Stimulated activated CD8-positive, alpha-beta memory T cell treated with anti-CD3 and anti-CD28 coated beads, Interleukin-7, amount 100 ng/mL, for 1 hour (primary cell): ENCODE measurements at places on chromosomes 16 and 17.
A peak's percentile ranks its signal among the peaks of the same experiment; 100 is the strongest.

DNA sequence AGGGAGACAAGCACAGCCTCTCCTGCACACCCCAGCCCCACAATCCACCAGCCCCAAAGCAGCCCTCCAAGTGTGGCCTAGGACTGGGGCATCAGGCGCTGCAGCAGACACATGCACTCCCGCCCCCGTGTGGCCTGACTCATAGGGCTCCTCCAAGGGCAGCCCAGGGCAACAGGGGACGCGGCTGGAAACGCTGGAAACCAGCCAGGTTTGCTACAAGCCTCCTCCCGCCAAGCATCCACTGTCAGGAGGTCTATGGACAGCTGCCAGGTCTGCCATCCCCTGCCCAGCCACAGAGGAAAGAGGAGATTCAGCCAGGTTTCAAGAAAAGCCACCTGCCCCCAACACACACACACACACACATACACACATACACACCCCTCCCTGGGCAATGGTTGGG lies 25.8 kb downstream of the SRCIN1 start:
- DNase-seq: no peak

DNA sequence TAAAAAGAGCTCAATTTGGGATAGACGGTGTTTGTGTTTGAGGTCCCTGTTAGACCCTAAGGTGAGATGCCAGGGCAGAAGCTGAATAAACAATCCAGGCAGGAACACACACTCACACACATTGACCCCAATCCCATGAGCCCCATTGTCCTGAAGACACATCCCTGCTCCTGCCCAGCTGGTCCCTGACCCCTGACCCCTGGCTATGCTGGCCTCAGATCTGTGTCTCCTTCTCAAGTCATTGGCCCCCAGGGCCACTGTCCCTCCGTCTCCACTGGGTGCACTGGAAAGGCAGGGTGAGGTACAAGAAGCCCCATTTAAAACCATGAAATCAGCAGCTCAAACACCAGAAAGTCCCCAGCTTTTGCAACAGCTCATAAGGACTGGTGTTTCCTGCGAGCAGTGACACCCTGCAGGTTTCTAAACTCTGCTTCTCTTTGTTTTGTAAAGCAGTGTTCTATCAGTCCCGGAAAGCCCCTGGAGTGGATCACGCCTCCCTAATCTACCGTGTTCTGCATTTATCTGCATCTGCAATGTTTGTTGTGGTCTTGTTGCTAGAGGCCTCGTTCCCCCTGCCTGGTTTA lies 18.0 kb upstream of the ASGR2 start:
- DNase-seq: no peak

DNA sequence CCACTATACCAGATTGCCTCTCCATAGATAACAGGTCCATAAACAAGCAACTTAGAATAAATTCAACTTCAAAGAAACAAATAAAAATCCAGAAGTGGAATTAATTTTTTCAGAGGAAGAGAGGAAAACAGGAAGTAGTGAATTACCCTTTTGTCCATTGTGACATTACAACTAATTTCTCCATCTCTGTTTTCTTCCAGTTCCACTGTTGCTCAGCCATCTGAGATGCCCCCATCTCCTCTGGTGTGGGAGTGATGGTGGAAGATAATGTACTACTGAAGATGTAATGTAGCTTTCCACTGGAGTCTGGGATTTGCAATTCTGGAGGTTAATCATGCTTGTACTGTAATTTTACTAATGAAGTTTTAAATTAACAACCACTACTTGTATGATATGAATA lies 124.6 kb upstream of the TMEM97 start:
- DNase-seq: no peak

GRCh38 chr16:81676883-81677737 lies 102.0 kb upstream of the PLCG2 start:
- DNase-seq: no peak

DNA sequence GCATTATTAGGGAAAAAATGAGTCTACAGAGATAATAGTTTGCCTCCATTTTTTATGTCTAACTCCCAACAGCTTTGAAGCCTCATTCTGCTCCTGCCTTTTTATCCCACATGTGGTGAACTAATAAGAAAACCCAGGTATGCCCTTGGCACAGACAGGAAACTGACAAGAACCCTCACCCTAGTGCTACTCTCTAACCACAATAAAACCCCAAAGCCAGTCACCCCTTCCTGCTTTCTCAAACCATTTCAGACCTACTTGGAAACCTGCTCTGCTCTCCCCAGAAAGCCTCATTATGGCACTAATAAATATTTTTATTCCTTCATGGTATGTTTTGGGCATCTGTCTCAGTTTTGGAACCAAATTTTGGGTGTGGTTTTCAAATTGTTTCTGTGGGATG lies 3.9 kb upstream of the MARVELD3 start:
- no peak for DNase-seq

GRCh38 chr16:57736419-57737351 lies 1.1 kb downstream of the KATNB1 start:
- DNase-seq: peak; percentile 10

- DNase-seq: no peak
Measured at GRCh38 chr17:3782751-3783150, 18.2 kb downstream of the ITGAE start.

GRCh38 chr16:54462151-54462651 lies 175.6 kb upstream of the IRX3 start:
- DNase-seq: no peak

GRCh38 chr17:14575471-14575953 lies 274.6 kb downstream of the HS3ST3B1 start:
- DNase-seq: no peak

DNA sequence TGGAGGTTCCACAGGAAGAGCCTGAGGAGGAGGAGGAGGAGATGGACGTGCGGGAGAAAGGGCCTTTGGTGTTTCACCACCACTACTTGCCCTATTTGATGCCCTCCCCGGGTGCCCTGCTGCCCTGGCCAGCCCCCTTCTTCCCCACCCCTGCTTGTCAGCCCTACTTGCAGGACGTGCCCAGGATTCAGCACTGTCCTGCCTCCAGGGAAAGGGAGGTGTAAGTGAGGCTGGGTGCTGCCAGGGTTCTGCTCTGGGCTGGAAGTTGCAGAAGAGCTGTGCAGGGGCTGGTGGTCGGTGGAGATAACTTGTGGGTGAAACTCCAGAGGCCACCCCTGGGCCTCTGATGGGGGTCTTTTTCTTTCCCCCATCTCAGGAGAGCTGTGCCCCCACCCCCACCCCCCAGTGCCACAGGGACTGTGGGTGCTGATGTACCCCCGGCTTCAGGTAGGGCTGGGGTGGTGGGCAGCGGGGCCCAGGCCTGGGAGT lies 3.0 kb downstream of the PRR29 start:
- no peak for DNase-seq

- no peak for DNase-seq
Measured at GRCh38 chr17:73592501-73592961, 51.7 kb downstream of the SDK2 start.

GRCh38 chr17:27609611-27610303 lies 21.2 kb upstream of the LGALS9 start:
- no peak for DNase-seq
